ENCODE measurements at places on chromosomes 7 and 10.

DNA sequence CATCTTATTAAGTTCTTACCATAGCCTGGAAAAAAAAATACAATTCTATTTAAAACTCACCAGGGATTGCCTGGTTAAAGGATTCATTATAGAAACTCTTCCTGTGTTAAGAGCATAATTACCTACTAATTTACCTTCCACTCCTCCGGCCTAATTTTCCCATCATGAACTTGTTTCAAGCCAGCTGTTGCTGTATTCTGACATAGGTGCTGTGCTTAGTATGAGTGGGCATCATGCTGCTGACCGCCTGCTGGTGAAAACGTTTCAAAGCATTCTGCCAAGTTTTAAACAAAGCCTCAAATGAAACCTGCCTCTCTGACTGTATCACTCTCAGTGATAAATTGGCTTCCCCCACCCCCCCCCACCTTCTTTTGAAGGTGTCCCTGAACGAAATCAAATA, 47.8 kb upstream of the KCNMA1 start:
- no peak for DNase-seq

GRCh38 chr10:3902809-3903410, 117.9 kb upstream of the KLF6 start:
- no peak for DNase-seq

DNA sequence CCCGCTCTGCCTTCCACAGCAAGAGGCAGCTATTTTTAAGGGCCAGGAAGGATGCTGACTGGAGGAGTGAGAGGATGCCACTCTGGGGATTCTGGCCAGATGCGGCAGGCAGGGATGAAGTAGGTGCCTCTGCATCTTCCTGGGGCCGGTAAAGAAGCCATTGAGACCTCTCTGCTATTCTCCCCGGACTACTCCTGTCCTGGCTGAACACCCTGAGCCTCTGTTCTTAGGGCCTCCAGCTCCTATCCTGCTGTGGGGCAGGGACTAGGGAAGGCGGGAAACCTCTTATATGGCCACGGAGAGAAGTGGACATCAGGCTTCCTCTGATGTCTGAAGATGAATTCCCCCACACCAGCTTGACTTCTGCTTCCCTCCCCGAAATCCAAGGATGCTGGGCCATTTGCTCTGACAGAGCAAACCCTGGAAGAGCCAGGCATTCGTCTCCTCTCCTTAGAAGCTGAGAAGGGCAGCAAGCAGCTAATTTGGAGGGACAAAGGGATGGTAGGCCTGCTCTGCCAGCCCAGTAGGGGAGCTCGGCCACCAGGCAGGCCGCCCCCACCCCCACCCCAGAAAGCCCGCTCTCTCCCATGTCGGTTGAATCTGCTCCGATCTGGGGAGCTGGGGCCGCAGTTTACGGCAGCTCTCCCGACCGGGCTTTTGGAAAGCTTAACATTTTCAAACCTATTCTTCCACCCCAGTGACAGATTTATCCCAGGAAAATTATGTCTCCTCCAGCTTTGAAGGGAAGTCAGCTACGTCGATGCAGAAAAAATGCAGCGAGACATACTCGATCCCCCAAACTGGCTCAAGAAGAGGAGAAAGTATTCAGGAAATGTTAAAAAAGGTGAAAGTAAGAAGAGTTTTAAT, 2.8 kb downstream of the FGF8 start:
- DNase-seq, result no peak

DNA sequence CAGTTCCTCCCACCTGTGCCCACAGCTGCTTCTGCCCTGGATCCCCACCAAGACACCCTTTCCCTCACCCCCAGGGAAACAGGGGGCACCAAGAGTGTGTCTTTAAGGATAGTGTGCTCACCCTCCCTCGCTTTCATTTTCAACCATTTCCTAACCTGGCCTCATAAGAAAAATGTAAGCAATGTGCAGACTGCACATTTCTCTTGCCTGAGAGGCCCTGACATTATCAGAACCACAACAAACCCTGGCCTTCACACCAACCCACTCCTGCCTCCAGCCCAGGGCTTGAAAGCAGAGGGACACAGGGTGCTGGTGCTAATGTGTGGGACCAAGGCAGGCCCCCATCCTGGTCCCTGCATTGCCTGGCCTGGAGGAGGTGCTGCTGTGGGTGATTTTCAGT, 11.0 kb upstream of the IMPDH1 start:
- DNase-seq, result no peak

DNA sequence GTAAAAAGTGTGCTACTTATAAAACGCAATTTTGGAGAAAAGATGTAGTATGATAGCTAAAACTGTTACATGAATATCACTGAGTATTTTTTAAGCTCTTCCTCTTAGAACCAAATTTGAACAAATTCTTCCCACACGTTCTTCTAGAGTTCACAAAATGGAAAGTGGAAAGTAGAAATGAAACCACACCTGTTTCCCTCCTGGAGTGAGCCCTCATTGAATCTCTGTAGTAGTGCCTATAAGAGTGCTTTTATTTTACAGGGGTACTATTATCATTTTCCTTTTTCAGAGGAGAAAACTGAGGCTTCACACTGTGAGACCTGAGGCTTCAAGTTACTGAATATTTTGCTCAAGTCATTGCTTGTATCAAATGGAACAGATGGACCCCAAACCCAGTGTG, 393.0 kb downstream of the NRG3 start:
- DNase-seq, result no peak

DNA sequence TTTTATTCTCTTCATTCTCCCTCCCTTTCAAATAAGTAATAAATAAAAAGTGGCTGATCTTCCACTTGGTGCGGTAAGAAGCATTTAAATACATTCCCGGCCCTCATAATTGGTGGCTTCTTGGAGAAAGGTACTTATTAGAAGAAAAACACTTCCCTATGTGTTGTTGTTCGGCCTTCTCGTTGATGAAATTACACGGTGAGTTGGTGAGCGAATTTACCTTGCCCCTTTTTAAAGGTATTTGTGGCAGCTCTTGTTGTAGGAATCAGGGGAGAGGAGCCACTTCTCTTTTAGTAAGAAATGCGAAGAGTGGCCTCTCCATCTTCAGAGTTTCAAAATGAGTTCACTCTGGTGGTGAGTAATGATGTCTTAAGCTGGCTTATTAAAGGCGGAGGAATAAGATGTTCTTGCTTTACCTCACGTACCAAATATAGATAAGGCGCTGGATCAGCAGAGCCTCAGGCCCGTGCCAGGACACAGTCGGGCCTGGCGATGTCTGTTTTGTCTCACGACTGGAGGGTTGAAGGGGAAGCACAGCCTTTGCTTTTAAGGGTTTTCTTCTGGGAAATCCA, 135.9 kb downstream of the CUX1 start:
- DNase-seq, result no peak

GRCh38 chr10:43122826-43123225, 15.4 kb upstream of the CSGALNACT2 start:
- DNase-seq, result no peak
